ENCODE measurements at places on chromosomes 16 and 17.
A peak's percentile ranks its signal among the peaks of the same experiment; 100 is the strongest.

GRCh38 chr16:27920391-27920891 is 143.1 kb downstream of the GSG1L start:
- peak; percentile 17 for DNase-seq

DNA sequence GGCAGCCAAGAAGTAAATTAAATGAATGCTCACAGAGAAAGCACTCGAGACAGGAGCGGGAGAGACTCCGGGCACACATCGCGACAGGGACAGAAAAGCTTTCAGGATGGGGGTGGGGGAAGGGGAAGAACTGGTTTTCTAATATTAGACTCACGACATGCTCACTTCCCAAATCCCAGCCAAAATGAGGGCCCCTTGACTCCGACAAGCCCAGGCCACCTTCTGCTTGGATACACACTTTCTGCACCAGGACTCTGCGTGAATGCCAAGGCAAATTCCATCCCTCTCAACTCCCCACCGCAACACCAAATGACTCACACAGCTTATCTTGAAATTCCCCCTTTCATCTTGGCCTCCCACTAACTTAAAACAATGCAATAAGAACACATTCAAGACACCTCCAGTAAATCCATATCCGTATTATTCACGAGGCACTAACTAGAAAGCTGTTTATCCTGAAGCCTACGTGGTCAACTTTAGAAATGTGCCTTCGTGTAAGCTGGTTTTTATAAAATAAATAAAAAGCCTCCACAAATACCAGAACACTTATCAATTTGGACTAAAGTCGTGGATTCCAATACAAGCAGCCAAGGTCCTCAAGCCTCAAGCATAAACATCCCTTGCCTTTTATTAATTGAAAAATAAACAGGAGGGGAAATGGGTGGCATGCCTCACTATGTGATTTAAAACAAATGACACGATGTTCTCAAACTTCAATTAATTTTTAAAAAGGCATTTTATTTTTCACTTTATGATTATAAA is 46.1 kb downstream of the NXN start:
- peak; percentile 93 for DNase-seq

GRCh38 chr16:23941963-23942564 is 106.3 kb downstream of the PRKCB start:
- no peak for DNase-seq

DNA sequence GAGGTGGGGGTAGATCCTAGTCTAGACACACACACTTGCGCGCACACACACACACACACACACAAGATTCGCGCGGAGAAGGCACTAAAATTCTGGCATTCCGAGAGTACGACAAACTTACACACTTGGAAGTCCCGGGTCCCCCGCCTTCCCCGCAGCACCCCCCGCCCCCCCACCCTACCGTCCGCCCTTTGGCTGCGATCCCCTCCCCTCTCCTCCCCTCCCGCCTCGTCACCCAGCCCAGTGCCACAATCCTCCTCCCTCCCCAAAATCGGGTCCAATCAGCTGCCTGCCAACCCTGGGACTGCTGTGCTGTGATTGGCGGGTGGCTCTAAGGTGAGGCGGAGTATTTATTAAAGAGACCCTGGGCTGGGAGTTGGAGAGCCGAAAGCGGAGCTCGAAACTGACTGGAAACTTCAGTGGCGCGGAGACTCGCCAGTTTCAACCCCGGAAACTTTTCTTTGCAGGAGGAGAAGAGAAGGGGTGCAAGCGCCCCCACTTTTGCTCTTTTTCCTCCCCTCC is at the start of gene SOX9:
TSS of gene SOX9 (plus strand) at position 379 of the 522 bp plus-strand sequence. CDS start 372 bp downstream, outside the sequence.
- DNase-seq, result peak; percentile 95
